T1000 (cell line): ENCODE measurements at places on chromosomes 6 and 20.

DNA sequence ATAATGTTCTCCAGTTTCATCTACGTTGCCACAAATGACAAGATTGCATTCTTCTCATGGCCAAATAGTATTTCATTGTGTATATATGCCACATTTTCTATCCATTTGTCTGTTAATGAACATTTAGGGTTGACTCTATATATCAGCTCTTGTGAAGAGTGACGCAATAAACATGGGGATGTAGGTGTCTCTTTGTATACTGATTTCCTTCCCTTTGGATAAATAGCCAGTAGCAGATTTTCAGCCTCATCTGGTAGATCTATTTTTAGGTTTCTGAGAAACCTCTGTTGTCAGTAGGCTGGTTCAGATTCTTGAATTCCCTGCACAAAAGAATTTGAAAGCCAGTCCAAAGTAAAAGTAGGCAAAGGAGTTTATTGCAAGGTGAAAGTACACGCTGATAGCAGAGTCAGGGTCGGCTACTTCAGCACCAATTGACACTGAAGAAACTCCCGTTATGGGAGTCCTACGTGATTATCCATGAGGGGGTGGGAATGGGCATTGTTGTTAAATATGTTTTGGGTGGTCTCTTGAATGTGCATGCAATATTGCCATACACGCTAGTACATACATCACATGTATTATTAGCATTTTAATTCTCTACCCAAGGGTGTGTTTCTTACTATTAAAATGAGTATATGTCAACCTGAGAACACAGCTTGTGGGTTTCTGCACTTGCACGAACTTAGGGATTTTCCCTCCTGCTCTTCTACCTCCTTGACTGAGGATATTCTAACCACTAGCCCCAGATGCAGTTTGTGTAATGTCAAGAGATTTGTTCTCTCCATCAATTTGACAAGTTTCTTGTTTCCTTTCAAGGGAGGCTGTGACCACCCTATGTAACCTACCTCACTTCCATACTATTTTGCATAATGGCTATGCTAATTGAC, 14.4 kb upstream of the SLC17A2 start:
- no peak for DNase-seq

DNA sequence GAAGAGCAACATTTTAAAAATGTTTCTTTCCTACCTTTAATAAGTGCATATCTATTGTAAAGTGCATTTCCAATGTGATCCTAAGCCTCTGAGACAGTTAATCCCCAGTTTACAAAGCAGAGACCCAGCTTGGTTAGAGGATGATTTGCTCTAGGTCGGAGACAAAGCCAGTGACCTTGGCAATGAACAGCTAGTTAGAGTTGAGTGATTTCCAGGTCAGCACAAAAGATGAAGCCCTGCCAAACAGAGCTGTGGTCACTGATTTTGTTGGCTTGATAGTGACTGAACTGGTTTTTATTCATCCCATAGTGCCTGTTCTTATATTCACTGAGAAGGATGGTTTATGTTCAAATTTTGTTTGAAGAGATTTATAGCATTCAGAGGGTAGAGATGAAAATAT, 56.6 kb upstream of the CD83 start:
- DNase-seq: no peak

GRCh38 chr20:62791301-62792181, 4.7 kb upstream of the MRGBP start:
- DNase-seq: peak; percentile 47

GRCh38 chr6:15534974-15535373, 127.9 kb downstream of the DTNBP1 start:
- no peak for DNase-seq

DNA sequence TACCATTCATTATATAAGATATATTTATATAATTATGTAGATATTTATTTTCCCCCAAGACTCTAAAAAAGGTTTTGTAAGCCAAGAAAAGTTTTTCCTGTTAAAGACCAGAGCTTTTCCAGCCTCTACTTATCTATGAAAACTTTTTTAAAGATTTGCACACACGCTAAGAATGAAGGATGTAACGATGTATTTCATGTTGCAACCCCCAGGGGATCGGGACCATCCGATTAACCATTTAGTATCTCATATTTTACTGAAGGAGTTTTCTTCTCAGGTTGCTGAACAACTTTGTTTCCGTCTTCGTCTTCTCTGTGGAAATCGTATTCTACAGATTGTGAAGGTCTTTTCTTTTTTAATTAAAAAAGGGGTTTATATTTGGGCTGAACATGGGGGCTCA, 70.0 kb upstream of the SASH1 start:
- DNase-seq: no peak

DNA sequence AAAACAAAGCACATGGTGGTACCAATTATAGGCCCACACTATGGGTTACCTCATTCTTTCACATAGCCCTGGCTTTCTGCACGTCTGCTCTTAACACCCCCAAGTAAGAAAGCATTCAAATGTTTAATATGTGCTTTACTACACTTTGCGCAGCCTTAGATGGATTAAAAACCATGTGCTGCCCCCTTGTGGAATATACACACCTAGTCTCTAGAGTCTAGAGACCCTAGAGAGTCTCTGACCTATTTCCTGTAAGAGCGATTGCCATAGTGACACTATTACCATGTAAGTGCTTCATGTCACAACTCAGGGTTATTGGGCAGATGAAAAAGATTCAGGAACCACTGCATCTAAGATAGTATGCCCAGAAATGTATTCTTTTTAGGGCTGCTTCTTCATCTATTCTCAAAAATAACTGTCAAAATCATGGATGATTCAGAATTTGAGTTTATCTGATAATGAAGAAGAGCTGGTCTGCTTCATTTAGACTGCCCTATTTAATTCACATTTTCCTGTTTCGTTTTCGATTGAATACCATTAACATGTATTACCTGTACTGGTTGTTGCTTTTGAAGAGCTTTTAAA, 186.3 kb downstream of the ADGB start:
- DNase-seq: no peak

DNA sequence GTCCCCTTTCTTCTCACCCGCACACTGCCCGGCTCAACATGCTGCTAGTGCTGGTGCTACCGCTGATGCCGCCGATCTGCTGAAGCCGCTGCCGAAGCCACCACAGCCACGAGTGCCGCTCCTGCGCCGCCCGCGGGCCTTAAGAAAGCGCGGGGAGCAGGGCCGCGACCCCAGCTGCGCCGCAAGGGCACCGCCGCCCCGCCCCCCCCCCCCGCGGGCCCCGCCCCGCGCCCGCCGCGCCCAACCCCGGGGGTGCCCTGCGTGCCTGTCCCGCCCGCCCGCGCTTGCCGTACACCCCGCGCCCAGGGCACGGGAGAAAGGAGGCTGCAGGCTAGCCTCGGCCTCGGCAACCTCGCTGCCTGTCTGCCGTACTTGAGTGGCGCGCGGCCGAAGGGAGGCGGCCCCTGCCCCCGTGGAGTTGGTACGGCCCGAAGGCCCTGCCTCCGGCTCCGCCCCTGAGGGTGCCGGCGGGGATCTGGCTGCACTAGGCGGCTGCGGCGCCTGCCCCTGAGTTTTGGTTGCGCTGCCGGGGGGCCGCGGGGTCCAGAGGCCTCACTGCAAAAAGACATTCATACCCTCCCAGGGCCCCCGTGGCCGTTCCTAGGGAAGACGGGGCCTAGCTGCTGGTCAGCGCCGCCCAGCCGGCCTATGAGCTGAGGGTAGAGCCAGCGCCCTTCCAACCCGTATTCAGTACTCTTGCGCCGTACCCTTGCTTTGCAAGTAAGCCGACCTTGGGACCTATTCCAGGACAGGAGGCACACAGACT, at the start of gene SOD2:
Gene SOD2 (minus strand): TSS at position 114 of the 766 bp plus-strand sequence. CDS start 74 bp downstream, at position 40.
- peak; percentile 75 for DNase-seq

DNA sequence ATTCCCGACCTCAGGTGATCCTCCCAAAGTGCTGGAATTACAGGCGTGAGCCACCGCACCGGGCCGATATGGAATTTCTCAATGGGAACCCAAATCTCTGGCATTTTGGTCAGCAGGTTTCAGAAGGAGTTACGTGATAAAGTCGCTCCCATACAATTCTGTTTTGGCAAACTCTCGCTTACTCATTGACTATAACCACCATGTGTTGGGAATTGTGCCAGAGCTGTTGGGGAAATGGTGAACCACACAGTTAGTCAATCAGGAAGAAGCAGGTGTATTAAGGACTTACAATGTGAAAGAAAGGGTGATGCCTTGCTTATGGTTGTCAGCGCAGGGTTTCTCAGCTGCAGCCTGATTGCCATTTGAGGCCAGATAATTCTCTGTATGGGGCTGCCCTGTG, 410.5 kb downstream of the QKI start:
- peak; percentile 12 for DNase-seq

GRCh38 chr6:37679539-37680476, 17.9 kb downstream of the MDGA1 start:
- no peak for DNase-seq

- DNase-seq: no peak
These were observed 128.8 kb upstream of the STMND1 start for GRCh38 chr6:16973051-16973450.

DNA sequence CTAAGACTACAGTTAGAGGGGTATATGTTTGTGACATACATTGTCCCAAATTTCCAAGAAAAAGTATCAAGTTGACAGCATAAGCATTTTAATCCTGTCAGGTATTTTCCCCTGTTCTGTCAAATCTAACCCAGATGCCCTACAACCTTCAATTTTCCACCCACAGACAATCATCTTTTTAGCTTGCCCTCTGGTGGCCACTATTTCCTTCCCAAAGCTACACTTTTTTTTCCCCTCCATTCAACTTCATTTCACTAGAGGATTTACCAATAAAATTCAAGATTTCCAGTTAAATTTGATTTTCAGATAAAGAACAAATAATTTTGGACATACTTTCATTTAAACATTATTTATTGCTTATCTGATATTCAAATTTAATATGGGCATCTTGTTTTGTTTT, 286.6 kb downstream of the TENT5A start:
- DNase-seq: no peak

DNA sequence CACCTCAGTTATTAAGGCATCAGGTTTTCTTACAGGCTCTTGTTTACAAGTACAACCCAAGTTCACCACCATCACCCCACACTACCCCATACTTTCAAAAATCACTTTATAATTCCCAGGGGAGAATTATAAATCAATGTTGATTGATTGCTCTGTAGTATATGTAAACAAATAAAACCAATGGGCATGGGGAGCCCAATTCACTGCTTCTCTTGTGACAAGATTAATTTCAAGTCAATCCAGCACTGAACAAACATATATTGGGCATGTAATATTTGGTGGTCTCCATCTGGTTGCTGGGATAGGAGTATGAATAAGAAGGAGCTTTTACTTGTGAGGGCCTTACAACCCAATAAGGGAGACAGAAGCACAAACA, 95.8 kb downstream of the CLVS2 start:
- DNase-seq: no peak

- DNase-seq: no peak
These were observed 15.1 kb upstream of the HCK start for GRCh38 chr20:32036716-32037485.

DNA sequence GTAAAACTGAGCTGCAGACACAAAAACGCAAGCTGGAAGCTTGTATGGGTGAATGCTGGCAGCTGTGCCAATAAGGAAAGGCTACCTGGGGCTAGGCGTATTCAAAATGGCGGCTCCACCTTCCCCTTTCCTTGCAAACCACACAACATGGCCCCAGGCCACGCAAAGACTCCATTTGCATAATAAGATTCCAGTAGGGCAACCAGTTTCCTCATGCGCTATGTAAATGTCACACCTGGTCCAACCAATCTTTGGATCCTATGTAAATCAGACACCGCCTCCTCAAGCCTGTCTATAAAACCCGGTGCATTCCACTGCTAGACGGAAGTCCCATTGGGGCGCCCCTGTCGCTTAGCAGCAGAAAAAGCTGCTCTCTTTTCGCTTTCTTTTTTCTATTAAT, 505.9 kb upstream of the BTBD3 start:
- DNase-seq: no peak

DNA sequence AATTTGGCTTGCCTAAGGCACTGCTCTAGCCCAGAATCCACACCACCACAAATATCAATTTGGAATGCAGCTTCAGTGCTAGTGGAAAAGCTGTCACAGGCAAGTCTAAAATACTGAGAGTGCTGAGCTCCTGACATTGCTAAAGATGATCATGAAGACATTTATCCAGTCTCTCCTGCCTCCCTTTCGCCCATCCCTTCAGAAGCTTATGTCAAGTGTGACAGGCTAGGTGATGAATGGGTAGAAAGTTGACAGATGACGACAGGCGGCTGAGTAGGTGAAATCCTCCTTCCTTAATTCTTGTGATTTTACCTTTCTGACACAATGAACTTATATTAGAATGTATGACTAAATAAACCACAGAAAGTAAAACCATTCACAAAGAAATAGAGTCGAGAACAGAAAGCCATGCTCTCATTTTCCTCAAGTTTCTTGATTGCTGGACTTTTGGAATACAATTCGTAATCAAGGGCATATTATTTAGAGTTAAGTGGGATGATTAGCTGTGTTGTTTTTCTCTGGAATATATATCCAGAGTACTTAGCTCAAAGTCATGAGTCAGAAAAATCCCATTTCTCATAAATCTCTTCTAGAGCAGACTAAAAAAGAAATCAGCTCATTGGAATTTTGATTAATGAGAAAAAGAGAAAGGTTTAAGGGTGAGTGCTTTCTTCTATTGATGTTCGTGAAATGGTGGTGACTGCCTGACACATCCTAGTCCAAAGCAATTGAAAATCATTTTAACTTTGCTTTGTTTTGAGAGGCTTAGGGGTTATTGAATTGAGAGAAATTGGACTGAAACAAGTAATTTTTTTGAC, 1228.2 kb upstream of the CITED2 start:
- no peak for DNase-seq

DNA sequence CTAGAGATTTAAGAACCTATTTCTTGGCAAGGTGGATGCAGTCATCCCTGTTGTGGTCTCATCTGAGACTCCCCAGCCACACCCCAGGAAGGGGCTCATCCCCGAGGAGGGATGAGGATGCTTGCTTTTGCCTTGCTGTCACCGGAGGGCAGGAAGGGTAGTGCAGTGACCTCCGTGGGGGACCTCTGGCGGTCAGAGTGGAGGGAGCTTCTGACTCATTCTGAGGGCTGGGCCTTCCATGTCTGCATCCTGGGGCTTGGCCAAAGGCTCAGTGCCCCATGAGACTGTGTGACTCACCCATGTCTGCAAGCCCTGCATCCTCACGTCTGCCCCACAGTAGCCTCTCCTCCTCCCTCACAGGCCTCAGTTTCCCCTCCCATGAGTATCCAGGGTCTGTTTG, 38.7 kb downstream of the UQCC2 start:
- peak; percentile 92 for DNase-seq

- no peak for DNase-seq
These were observed 24.4 kb downstream of the RPP40 start for GRCh38 chr6:4979426-4979825.

GRCh38 chr6:117870486-117871242, 36.4 kb upstream of the SLC35F1 start:
- DNase-seq: no peak

DNA sequence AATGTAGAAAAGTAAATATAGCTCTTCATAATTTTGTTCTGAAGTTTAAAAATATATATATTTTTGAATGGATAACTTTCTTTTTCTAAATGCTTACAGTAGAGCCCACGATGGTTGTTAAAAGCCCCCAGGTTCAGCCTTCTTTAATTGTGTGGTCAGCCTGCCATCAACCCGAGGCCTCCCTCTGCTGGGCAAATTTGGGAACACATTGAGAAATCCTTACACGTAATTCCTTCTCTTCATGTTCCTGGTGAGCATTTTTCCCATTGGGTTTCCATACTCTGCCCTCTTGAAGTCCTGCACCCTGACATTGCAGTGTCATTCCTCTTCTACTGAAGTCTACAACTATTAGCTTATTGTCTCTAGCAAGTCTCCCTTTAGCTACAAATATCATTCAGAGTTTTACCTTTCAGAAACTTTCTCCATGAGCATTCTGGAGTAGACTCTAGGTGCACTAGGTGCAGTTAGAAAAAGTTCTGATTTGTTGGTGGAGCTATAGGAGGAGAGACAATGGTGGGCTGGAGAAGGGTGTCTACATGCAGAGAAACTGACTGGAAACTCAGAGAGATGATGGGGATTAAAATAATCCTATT, 40.6 kb downstream of the TRIM38 start:
- DNase-seq: peak; percentile 5
